Stimulated activated CD8-positive, alpha-beta memory T cell treated with anti-CD3 and anti-CD28 coated beads, Interleukin-4, amount 100 ng/mL, for 1 hour (primary cell): ENCODE measurements at places on chromosomes 5 and 9.

GRCh38 chr9:115396071-115396529, 278.1 kb upstream of the TNC start:
- no peak for DNase-seq

GRCh38 chr5:135461481-135462151, 9.5 kb upstream of the TIFAB start:
- no peak for DNase-seq

DNA sequence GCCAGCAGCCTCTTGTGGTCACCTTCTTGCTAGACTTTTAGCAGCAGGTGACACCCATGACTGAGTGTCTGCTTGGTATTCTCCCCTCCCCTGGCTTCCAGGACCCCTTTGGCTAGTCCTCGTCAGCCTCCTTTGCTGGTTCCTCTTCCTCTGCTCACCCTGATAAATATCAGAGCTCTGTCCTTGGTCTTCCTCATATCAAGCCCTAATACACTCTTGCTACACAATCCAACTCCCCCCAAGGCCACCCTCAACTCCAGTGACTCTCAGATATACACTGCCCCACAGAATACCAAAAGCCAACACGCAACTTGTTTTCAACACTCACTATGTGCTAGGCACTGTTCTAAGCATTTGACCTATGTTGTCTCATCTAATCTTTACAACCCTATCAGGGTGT, 30.3 kb upstream of the LCP2 start:
- no peak for DNase-seq

- DNase-seq = no peak
Observed at GRCh38 chr5:137190441-137190840, 308.7 kb downstream of the SPOCK1 start.

DNA sequence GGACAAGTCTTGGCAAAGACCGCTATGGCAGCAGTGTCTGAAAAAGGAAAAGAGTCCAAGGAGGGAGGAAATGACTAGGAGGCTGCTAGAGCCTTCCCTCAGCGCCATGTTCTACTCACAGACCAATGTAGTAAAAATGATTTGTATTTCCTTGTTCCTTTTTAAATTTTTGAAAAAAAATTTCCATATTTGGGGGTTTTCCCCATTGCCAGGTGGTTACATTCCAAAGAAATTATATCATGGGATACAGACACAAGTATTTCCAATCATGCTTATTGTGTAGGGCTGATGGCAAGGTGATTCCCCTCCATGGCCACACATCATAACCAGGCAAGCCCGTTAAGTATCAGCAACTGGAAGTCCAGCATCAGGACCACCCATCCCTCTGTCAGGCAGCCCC, 138.2 kb downstream of the PIP5K1B start:
- DNase-seq = no peak

GRCh38 chr9:97628668-97629067, 4.5 kb downstream of the TSTD2 start:
- DNase-seq = no peak

GRCh38 chr9:72839085-72839484, 113.8 kb downstream of the ALDH1A1 start:
- DNase-seq = no peak

DNA sequence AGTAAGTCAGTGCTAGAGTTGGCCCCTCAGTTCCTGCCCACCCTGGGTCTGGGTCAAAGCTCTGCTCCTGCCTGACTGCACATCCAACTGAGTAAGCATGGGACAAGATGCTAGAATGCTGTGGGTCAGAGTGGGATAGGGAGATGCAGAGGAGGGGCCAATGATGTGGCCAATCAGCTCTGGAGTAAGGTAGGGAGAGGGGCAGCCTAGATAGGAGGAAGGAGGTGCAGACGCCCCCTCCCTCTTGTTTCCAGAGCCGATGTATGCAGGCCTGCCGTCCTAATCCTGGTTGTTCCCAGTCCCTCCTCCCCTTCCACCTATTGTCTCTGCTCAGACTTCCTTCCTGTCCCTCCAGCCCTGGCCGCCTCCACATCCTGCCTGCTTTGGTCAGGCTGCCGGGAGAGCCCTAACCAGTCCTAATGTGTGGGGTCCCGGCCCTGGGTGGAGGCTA, 1.3 kb downstream of the ARAP3 start:
- DNase-seq = no peak

GRCh38 chr5:79850941-79851340, 140.1 kb downstream of the MTX3 start:
- no peak for DNase-seq

DNA sequence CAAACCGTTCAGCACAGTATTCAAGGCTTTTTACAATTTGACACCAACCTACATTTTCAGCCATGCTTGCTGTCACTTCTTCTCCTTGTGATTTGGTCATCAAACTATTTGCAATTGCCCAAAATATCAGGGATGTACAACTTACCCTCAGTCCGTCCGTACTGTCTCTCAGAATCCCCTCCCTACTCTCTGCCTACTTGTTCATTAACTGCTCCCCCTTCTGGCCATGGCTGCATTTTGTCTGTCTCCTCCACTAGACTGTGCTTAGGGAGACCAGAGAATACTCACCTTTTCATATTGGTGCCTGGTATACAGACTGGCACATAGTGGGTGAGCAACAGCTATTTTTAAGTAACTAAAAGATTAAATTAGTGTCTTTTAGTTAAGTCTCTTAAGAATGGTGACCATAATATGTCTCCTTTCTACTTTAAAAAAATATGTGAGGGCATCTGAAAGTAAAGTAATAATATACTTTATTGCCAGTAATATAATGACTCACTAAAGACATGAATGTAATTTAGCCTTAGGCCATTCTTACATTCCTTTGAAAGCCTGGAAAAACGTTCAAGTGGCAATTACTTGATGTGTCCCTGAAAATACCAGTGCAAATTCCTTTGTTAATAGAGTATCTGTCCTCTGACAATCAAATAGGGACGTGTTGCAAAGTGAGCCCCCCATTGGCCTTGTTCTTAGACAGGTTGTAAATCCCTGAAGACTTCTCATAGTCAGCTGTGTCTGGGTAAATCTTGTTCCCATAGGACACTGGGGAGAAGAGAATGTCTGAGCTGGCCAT, 27.8 kb downstream of the PRLR start:
- DNase-seq = no peak

- no peak for DNase-seq
Observed at GRCh38 chr5:140108093-140109017, 5.6 kb upstream of the PURA start.

DNA sequence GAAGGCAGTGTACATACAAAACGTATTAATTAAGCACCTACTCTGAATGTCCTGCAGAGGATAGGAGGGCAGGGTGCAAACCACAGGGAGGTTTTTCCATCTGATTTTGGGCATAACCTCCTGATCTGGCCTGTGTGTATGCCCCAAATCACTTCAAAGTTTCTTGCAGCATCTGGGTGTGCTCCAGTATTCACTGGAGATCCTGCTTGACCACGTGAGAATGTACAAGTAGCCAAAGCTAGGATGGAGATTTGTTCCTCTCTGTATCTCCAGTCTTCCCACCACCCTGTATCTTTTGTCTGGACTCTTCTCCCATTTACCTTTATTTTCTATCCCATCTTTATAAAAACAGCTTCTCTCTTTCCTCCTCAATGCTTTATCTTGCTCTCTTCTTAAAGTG, 207.7 kb downstream of the FBXL7 start:
- DNase-seq = no peak

DNA sequence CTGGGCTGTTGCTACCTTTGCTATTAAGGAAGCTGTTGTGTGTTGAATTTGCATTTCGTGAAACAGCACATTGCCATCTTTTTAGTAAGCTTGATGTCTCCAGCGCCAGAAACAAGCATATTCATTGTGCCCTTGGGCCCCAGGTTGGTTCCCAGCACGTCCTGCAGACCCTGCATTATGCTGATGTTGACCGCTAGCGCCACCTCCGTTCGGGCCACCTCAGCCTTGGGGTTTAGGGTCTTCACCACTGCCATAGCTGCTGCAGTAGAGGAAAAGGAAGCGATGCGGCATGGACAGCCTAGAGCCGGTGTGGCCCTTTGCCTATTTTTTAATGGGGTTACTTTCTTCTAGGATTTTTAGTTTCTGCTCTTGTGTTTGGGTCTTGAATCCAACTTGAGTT, 23.8 kb upstream of the OTULIN start:
- no peak for DNase-seq

DNA sequence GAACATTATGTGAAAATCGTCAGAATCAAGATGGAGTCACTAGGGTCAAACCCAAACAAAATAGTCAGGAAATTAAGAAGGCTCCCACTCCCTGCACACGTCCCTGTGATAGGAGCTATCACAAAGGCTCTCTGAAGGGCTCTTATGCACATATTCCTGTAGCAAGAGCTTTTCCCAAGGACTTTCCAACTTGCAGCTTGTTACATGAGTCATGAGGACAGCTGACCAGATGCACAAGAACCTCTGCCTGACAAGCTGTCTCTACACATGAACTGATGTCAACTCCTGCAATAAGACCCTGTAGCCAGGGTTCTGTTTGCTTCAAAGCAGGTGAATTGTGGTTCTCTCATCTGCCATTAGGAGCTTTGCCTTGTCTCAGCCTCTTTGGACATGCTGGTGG, 122.4 kb downstream of the OLFM1 start:
- no peak for DNase-seq

- no peak for DNase-seq
Observed at GRCh38 chr9:116168231-116168630, 14.6 kb downstream of the PAPPA start.

GRCh38 chr9:126215486-126215885, 111.1 kb upstream of the MVB12B start:
- no peak for DNase-seq

GRCh38 chr5:20114526-20114925, 126.5 kb upstream of the CDH18 start:
- no peak for DNase-seq

GRCh38 chr9:71518045-71518827, 250.1 kb downstream of the CEMIP2 start:
- no peak for DNase-seq

DNA sequence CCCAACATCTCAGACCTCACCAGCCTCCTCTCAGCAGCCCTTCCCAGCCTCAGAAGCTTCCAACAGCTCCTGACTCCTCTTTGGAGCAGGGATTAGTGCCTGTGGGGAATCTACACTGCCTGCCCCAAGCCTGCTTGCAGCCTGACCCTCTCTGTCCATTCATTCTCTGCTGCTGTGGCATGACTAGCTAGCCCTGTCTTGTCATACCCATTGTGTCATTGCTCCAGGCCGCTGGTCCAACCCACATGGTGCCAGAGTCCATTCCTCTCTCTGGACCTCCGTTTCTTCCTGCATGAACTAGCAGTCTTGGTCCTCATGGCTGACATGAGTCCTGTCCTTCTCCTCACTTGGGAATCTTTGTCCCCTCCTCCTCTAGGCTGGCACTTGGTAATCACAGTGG, 12.8 kb upstream of the RXRA start:
- DNase-seq = no peak

GRCh38 chr9:136773386-136774044, 9.2 kb upstream of the LCN15 start:
- DNase-seq = no peak

DNA sequence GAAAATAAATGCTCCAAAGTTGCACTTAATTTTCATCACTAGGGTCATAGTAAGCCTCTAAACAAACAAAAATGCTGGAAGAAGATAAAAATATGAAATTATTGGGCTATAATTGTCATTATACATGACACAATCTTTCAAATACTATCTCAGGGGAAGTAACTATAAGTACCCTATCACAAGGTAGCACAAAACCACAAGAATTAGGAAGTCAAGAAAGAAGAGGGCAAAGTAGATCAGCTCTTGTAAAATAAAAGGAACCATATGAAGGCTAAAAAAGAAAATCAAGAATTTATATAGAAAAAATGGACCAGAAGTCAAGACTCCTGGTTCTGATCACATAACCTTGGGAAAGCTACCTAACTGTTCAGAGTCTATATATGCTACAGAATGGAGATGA, 48.1 kb downstream of the DIAPH1 start:
- DNase-seq = no peak

DNA sequence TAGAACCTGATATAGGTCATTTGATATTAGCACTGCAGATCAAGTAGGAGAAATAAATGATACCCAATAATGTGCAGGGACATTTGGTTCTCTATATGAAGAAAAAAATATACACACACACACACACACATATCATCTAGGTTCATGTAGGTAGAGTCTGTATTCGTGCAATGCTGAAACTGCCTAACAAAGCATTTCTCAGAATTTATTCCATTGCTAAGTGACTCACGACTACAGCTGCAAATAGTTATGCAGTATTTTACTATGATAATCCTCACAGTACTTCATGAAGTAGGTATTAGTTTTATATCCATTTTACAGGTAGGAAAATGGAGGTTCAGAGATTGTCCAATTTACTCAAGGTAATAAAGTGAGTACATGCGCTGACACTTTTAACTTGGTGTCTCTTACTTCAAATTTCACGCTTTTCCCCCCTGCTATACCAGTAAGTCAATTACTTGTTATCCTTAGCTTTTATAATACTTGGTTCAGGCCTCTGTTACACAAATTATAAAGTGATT, 2.4 kb downstream of the GIN1 start:
- no peak for DNase-seq

DNA sequence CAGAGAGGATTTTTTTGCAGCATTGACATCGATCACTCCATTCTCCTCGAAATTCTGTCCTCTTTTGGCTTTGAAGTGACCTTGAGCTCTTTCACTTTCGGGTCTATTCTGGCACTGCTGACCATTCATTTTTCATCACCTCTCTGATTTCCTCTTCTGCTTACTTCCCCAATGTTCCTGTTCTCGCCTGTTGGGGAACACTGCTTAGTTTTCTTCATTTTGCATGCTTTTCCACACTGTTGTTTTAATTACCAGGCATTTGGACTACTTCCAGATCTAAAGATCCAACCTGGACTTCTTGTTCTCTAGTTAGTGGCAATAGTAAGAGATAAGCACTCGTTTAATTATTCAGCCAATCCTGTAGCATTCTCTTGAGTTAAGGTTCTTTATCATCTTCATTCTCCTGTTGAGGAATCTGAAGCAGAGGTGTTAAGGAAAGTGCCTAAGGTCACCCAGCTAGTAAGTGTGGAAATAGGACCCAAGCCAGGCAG, 53.4 kb downstream of the MAN2A1 start:
- no peak for DNase-seq

GRCh38 chr5:180334176-180334575, 19.0 kb downstream of the GFPT2 start:
- DNase-seq = no peak

GRCh38 chr5:166117072-166118066, 2174.1 kb upstream of the WWC1 start:
- no peak for DNase-seq

- no peak for DNase-seq
Observed at GRCh38 chr5:127898551-127899213, 184.9 kb upstream of the SLC12A2 start.

DNA sequence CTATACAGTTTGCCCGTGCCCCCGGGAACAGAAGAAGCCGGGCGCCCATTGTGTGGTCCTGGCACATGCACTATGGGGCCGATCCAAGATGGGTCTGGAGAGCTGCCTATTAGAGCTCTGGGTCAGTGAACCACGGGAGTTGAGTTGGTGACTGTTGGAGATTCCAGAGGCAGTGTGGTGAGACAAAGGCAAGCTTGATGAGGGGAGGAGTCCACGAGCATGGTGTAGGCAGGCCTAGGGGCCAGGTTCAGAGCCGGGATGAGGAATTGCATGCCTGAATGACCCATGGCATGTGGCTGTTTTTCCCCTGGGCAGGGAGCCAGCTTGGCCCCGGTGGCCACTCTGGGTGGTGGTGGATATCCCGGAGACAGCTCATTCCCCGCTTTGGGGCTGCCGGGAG, 84.4 kb upstream of the STC2 start:
- DNase-seq = no peak

GRCh38 chr5:154482528-154483449, 4.8 kb upstream of the HAND1 start:
- no peak for DNase-seq

GRCh38 chr9:97411789-97412625, at the start of gene TDRD7:
TSS of gene TDRD7 (plus strand) at chr9:97412096. CDS start at chr9:97428466, 16,370 bp downstream.
- peak; percentile 86 for DNase-seq

GRCh38 chr9:131986576-131986975, 93.1 kb downstream of the MED27 start:
- DNase-seq = no peak
